ENCODE measurements at places on chromosomes 2 and 18.
A peak's percentile ranks its signal among the peaks of the same experiment; 100 is the strongest.

GRCh38 chr2:13015532-13016320 is 299.0 kb downstream of the TRIB2 start:
- H3K4me1 ChIP-seq = no peaks in the 10 kb centered on the region
- no peak for DNase-seq
- no peak overlapping the region for H3K27ac ChIP-seq
- no peak overlapping the region for H3K4me3 ChIP-seq
- H3K27me3 ChIP-seq = peaks cover 10% of the 10 kb centered on the region

DNA sequence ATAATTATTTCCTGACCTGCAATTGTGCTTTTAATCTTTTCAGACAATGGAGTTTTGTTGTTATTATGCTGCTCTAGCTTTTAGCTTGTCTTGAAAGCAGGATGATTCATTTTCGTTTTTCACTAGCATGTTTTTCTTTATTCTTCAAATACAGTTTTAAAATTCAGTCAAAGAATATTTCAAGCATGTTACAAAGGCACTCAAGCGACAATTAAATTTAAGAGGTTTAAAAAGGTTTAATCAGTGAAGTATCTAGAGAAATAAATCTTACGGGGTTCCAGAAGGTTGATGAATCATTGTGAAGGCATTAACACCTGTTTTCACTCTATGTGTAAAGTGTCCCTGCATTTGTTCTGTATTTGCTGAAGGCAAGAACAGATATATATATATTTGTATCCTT is 390.7 kb upstream of the TMEFF2 start:
- H3K4me3 ChIP-seq = no peak overlapping the region
- no peaks in the 10 kb centered on the region for H3K27me3 ChIP-seq
- DNase-seq = no peak
- no peaks in the 10 kb centered on the region for H3K36me3 ChIP-seq

GRCh38 chr18:74154716-74155115 is 6.4 kb downstream of the TIMM21 start:
- DNase-seq = no peak
- H3K36me3 ChIP-seq = no peaks in the 10 kb centered on the region
- H3K27me3 ChIP-seq = no peaks in the 10 kb centered on the region
- H3K4me1 ChIP-seq = no peaks in the 10 kb centered on the region
- no peak overlapping the region for H3K27ac ChIP-seq

DNA sequence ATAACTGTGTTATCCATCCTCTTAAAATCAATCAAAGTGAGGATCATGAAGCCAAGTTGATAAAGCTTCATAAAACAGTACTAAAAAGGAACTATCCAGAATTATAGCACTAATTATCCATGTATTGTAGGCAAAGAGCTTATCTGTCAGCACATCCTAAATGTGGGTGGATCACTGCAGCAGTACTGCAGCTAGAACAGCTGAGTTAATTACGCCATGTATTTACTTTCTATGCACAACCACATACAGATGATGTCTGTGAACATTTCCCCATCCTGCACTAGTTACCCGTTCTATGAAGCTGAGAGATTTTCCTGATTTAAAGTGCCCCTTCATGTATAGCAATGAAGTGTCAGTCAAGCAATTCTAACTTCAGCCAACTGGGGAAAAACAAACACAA is 96.6 kb downstream of the RAPH1 start:
- H3K4me1 ChIP-seq = no peaks in the 10 kb centered on the region
- H3K27me3 ChIP-seq = no peaks in the 10 kb centered on the region
- H3K4me3 ChIP-seq = no peak overlapping the region
- H3K27ac ChIP-seq = no peak overlapping the region

DNA sequence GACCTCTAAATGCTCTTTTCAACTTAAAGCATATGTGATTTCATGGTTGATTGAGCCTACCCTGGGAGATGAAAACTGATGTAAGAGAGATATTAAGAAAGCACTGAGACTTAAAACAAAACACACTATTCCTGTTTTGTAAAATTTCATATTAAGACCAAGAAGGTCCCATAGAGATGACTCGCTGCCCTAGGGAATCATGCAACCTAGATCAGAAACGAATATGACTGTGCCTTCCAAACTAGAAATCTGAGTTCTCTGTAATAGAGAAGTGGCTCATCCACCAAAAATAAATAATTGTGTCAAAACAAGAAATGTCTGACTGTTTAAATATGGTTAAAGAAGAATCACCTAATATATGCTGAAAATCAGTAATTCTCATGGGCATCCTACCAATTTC is 776.8 kb upstream of the SOX11 start:
- no peak overlapping the region for H3K4me3 ChIP-seq
- no peaks in the 10 kb centered on the region for H3K27me3 ChIP-seq
- no peaks in the 10 kb centered on the region for H3K4me1 ChIP-seq

DNA sequence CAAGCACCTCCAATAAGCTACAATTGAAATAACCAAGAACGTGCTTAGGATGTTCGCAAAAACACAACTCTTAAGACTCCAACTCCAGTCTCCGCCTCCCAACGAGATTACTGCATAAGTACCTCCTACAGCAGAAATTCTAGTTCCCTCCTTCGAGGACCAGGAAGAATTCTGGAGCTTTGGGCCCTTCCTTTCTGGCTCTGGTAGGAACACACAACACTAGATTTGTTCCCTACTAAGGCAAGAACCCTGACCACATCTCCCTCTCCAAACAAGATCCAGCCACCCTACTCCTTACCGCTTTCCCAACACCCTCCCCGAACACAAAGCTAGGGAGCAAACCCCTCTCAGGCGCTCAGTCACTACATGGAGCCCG is 721 bp downstream of the ADAM17 start:
- DNase-seq = peak; percentile 33
- no peaks in the 10 kb centered on the region for H3K27me3 ChIP-seq
- peak overlapping the region; percentile 77 for H3K4me3 ChIP-seq
- peaks cover 63% of the 10 kb centered on the region for H3K4me1 ChIP-seq
- no peaks in the 10 kb centered on the region for H3K36me3 ChIP-seq

DNA sequence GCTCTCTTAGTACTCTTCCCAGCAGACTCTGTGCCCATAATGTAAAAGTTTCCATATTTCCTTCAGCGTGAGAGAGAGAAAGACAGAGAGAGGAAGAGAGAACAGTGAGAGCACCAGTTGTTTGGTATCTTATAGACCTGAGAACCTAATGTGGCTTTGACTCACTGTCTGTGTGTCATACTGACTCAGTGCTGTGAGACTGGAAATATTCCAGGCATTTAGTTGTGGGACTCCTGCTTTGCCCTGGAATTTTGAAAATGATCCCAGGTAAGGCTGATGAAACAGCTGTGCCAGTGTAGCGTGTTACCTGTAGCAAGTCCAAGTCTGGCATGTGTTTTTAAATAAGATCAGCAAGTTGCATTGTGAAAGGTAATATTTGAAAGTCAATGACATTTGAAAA is 87.9 kb upstream of the KCNH7 start:
- no peaks in the 10 kb centered on the region for H3K4me1 ChIP-seq
- no peak overlapping the region for H3K27ac ChIP-seq
- no peak for DNase-seq

Data from adrenal gland (tissue), 19 donors.